ENCODE measurements at places on chromosomes 12 and 14.

DNA sequence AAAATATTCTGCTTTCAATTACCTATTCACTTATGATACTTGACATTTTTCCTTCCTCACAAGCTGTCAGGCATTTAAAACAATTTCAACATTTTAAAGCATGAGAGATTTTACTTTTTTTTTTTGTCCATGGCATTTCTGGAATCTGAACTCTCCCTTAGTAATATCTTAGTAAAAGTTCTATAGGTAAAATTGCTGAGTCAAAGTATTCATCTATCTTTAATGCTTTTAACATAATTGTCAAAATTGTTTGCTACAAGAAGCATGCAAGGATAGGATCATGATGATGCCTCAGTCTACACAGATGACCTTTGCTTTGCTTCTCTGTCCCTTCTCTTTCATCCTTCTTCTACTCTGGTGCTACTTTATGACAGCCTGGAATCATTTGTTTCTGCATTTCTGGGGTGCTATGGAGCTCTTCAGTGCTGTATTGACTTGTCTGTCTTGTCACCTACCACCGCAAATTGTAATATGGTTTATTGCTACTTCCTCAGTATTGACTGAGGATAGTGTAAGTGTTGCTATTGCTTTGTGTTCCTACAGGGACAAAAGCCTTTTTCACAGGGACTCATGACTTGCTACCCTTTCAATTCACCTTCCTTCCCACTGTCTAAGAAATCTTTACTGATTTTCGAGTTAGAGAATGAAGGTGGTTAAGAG, 589.8 kb upstream of the ATP2B1 start:
- no peak for DNase-seq

DNA sequence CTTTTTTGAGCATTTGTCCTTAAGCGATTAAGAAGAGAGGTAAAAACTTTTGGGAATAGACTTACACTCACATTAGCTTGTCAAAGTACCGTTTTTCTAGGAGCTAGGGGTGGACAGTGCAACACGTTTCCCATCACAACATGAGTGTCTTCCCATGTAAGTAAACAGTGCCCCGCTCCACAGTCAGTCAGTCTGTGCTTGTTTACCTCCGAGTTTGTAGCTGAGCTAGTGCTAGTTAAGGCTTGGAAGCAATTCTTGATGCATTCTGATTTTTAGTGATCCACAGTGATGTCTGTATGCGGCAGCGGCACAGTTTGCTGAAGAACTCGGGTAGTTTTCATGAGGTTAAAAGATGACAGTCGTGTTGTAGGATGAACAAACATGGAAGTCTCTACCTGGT, 941 bp downstream of the ZDHHC17 start:
- no peak for DNase-seq

DNA sequence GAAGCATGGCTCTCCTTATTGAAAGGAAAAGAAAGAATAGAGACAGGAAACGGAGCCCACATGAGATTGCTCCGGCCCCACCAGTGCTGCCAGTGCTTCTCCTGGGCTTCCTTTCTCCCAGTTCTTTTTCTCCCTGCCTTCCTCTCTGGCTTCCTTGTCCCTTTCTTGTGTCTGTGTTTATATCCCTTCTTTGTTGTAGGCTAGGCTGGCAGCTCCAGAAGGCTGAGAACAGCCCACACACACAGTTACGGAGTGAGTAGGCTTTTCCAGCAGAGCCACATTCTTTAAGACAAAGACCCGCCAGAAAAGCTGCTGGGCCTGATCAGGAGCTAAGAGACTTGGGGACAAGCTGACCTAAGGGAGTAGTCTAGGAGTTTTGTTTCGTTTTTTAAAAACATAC, 13.0 kb downstream of the CIPC start:
- no peak for DNase-seq

DNA sequence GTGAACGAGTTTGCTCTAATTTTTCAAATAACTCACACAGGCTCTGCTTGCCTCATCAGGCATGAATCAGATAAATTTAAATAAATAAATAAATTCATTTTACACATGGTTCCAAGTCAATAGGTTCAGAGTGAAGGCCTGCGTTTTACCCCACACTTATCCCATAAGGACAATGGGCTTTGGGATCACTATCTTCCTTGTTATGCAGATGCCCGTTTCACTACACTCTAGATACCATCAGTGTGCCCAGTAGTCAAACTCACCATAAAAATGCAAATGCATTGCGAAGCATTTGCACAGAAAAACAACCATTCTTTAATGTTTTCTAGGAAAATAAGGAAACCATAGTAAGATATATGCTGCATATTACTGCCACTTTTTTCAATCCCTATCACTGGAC, 155.9 kb upstream of the CCDC196 start:
- no peak for DNase-seq

DNA sequence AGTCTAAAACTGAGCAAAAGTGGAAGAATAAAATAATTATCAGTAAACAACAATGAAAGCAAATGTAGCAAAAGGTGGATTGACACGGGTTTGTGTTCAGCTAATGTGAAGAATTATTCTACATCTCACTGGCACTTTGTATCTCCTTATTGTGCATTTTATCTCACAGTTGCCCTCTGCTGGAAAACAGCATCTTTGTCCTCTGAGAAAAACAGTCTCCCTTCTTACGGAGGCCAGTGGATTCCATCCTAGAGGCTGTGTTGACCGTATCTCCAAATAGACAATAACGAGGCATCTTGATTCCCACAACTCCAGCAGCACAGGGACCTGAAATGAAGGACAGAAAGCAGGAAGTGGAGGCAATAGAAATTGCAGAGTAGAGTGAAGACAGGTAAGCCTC, 51.3 kb upstream of the PLBD1 start:
- no peak for DNase-seq

DNA sequence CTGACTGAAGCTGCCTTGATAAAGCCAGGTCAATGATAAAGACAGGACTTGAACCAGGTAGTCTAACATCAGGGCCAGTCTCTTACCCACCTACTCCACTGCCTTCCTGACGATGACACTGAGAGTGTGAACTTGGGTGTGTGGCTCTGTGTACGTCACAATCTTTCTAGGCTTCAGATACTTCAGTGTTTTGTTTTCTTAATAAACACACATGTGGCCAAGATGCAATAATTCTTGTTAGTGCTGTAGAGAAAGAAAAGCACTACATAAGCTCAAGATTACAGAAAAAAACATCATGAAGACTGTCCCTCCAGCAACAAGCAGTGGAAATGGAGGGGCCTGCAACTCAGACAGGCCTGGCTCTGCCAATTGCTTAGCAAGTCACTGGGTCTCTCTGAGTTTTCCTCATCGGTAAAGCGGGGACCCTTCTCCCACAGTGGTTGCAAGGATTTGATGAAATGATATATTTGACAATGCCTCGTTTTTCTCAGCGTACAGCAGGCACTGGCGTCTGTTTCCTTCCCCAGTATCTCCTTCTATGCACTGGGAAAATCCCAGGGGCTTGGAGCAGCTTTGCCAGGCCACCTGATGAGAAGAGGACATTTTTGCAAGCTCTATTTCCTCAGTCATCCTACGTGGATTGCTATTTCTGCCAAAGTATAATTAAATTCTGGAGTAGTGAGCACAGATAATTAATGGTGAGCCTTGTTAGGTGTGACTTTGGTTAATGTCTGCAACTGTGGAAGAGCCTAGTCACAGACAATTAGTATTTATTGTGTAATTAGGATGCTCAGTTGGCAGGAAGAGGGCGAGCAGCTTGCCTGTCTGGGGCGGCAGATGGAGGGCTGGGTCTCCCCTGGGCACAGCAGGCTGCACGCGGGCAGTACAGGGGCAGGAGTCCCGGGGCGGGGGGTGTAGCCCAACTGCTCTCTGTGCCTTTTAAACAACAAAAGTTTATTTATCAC, 55.8 kb upstream of the CHGA start:
- DNase-seq = no peak

DNA sequence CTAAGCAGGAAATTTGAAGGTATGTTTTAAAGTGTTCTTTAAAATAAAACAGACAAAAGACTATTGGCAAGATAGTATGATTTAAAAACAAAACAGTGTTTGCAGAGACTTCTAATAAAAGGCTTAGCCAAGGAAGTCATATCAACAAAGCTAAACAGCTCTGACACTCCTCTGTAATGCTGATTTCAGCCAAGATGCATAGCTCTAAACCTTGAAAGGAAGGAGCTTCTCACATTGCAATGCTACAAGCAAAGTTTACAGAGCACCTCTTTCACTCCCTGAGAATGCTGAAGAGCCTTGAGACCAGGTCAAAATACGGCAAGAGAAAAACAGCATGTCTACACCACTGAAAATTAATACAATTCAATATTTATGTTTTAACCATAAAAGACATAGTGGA, 51.8 kb downstream of the PARP11 start:
- no peak for DNase-seq

GRCh38 chr14:90791486-90791885, 24.7 kb downstream of the TTC7B start:
- no peak for DNase-seq

- DNase-seq = no peak
Measured at GRCh38 chr12:121930862-121931261, 12.5 kb downstream of the CFAP251 start.

All from activated CD8-positive, alpha-beta memory T cell treated with anti-CD3 and anti-CD28 coated beads for 4 hours (primary cell).